ENCODE measurements at places on chromosomes 4 and X. TPM values are rescaled to one million over a fixed set of nuclear protein-coding genes. Genes with fewer than 3 reads are reported as not detected.
A peak's percentile ranks its signal among the peaks of the same experiment; 100 is the strongest.

Gene SNCA
- not detected for total RNA-seq

Gene FDCSP
- not detected for total RNA-seq

Gene EXOC1L
- total RNA-seq, result not detected

GRCh38 chr4:16250661-16251365 lies 24.5 kb upstream of the TAPT1 start:
- DNase-seq, result no peak

DNA sequence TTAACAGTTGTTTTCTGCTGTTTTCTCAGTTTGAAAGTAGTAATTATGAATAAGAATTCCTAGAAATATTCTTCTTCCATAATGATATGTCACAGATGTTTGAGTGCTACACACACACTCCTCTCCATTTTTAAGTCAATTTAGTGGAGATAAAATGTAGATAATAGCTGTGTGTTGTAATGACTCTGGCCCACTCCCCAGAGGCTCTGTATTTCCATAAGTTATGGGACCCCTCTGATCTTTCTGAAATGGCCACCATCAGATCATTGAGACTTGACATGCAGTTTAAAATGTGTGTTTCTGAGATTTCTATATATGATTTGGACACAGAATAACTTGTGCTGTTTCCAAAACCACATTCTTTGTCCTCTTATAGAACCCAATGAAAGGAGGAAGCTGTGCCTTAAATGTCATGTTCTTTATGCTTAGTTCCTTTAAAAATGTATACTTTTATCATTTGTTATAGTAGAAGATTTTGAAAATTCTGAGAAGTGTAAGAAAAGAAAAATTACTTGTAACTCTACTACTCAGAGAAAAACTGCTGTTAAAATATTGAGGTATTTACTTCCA lies 46.4 kb downstream of the GAB1 start:
- no peak for DNase-seq

Gene CT45A1
- total RNA-seq, result not detected

- DNase-seq, result no peak
Observed at GRCh38 chr4:60648774-60649173, 551.4 kb upstream of the ADGRL3 start.

DNA sequence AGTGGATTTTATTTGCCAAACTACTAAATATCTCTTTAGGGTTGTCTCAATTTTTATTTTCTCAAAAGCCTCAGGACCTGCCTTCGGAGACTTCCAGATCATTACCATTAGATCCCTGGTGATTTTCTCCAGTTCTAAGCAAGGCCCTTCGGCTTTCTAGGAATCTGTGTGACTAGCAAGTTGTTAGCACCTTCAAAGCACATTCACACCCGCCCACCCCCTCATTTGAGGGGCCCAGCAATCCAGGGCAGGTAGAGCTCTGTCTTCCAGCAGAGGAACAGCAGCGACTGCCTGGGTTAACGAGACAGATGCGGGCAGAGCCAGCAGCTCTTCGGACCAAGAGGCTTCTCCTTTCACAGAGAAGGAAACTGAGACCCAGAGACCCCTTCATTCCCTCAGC lies 2.0 kb downstream of the WDR1 start:
- no peak for DNase-seq

- peak; percentile 10 for DNase-seq
Observed at GRCh38 chrX:75273483-75273882, 402 bp upstream of the UPRT start.

Gene SRPK3
- not detected for total RNA-seq

- DNase-seq, result no peak
Observed at GRCh38 chrX:51737091-51737490, 6.2 kb upstream of the GSPT2 start.

DNA sequence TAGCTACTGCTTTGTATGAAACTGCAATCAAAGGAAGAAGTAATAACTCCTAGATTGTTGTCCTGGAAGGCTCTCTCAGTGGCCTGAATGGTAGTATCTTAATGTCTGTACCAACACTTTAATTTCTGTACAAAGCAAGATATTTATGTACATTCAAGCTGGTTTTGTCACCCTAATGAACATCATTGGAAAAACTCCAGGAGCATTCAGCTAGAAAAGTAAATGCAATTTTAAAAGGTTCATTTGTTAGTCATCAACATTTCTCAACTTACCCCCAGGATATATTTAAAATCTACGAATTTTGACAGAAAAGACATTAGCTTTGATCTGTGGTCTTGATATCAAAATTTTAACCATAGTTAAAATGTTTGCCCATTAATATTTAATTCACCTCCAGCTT lies 80.0 kb upstream of the FGF13 start:
- no peak for DNase-seq

DNA sequence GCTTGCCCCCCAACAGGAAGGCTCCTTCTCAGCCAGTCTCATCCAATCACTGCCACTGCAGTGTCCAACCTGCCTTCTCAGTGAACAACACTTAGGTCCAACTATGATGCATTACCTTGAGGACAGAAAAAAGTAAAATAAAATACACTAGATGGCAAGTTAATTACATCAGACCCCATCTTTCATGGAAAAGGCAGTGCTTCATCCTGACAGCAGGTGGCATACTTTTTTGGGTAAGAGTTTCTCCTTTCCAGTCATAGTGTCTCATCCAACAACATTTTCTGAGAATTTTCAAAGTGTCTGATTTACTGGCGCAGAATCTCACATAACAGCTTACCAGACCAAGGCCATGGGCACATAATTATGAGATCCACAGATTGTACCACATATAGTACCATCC lies 1742.8 kb downstream of the PCDH7 start:
- no peak for DNase-seq

- DNase-seq, result no peak
Observed at GRCh38 chr4:172628263-172628662, 540.3 kb upstream of the GALNT7 start.

GRCh38 chr4:23455456-23456158 lies 434.2 kb downstream of the PPARGC1A start:
- peak; percentile 16 for DNase-seq

DNA sequence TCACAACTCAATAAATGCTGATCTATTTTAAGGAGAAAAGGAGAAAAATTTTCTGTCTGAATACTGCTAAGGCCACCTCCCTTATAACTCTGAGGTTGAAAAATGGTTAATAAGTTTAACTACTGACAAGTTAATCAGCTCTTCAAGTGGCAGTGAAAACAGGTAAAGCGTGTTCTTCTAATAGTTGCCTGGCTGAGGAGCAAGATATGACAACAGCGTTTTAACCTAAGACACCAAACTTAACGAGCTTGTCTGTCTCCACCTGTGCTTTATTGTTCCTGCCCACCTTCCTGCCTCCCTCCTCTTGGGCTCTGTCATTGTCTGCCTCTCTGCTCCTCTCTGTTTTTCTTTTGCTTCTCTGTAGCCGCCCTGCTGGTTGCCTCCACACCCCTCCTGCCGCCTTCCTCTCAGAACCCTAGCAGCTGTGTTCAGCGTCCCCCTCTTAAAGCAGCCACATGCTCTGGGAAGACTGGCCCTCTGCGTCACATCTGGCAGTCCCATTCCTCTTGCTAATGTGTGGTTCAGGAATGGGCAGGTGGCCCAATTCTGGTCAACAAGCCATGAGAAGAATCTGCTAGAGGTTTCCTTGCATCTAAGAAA lies 4.3 kb upstream of the TSPAN5 start:
- DNase-seq, result peak; percentile 18

DNA sequence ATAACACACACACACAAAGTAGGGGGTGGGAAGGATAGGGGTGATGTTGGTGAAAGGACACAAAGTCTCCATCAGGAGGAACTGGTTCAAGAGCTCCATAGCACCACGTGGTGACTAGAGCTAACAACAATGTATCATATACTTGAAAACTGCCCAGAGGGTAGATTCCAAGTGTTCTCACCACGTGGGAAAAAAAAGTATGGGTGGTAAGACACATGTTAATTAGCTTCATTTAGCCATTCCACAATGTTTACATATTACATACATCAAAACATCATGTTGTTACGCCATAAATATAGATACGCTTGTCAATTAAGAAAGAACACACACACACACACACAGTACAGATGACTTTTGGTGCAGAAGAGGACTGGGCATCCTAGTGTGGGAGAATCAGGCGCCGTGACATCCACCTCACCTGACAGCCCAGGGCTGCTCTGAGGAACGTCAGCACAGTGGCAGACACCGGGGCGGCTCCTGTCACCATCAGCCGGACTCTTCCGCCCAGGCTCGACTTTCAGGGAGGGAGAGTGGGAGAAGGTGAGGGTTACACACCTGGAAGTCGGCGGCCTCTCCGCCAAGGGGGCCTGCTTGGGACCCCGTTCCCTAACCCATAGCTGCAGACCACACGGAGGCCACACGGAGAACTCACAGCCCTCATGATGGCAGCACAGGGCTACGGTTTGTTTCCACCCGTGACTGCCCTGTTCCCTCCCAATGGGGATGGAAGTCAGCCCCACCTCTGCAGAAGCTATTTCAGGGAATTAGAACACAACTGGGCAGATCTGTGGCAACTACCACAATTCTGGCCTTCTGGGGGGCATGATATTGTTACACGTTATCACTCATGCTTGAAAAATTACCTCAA lies 31.8 kb upstream of the CENPU start:
- no peak for DNase-seq

Gene ARHGAP6
- total RNA-seq, result 10.9 TPM

DNA sequence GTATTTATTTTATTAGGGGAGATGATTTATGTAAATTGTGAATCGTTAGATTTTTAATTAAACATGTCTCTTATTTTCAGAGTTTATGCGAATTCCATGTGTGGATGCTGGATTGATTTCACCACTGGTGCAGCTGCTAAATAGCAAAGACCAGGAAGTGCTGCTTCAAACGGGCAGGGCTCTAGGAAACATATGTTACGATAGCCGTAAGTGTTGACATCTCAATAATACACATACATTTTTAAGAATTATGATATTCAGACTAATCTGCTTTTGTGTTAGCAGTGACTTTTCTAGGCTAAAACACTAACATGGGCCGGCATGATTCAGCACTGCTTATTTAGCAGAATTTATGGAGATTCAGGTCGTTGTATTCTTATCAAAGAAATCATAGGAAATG lies 91.2 kb downstream of the RAP1GDS1 start:
- DNase-seq, result no peak

DNA sequence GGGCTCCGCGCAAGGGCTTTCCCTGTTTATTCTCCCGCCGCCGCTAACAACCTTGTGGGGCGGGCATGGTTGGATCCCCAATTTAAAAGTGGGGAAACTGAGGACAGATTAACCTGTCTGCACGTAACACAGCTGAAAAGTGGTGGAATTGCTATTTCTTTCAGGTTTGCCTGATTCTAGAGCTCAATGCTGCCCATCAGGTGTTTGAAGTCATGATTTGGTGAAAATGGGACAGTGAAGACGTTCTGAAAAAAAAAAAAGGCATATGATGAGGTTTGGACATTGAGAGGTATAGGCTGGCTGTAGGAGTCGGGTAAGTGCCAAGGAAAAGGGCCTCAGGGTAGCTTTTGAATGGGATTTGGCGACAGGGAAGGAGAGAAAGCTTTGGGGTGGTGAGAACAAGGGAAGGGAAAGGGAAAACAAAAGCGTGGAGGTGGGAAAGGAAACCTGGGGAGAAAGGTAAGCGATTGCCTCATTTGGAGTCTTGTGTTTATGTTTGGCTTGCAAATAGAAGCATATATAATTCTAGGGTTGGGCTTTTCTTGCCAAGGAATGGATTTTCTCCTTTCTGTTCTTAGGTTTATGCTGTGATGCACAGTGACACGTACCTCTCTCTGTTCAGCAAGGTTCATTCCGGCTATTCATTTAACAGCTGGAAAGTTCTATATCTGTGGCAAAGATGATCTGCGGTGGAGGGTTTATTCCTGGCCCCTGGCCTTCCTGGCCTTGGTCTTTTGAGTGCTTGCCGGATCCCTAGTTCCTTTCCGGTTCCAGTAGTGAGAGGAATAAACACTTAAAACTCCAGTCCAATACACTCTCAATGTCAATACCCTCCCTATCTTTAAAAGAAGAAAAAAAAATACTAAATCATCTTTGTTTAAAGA lies 2.4 kb upstream of the STIM2 start:
- DNase-seq, result no peak

- DNase-seq, result no peak
Observed at GRCh38 chr4:120691536-120691935, 231.0 kb downstream of the PRDM5 start.

DNA sequence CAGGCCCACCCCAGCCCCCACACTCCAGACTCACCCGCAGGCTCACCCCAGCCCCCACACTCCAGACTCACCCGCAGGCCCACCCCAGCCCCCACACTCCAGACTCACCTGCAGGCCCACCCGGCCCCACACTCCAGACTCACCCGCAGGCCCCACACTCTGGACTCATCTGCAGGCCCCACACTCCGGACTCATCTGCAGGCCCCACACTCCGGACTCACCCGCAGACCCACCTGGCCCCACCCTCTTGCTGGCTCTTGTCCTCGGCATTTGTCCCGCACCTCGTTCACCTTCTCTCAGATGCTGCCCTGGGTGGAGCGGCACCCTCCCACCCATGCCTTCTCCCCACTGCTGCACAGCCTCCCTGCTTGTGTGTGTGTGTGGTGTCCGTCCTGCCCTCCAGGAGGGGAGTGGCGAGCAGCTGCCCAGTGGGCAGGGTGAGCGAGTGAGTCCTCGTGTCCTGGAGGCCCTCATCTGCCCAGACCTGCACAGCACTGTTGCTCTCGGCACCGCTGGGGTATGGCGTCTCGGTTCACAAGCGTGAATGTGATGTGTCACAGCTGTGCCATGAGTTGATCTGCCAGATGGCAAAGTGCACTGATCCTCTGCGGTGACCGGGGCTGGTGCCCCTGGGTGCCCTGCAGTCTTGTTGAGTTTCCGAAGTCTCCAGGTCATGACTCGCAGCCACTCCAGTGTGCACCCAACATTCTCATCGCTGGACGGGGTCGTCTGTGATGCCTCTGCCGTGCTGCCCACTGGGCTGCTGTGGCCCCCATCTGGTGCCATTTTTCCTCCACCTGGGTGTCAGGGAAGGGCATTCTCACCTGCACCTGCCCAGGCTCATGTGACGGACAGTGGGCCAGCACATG lies 27.7 kb downstream of the MAEA start:
- no peak for DNase-seq

DNA sequence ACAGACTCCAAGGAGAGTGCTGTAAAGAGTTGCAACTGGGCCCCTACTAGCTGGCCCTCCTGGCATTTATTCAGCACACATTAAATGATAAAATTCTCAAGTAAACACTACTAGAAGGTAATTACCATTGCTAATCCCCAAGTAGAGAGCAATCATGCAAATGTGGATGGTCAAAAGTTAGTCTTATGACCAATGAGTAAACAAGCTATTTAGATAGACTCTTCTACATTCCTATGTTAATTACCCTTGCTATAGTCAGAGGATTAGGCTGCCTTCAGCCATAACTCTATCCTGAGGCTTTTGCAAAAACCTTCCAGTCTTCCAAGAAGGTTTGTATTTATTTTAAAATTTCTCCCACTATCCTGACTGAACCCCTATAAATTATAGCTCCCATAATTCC lies 28.3 kb upstream of the HPGD start:
- no peak for DNase-seq
